CD4-positive, alpha-beta T cell treated with Interleukin-12 subunit alpha and Interleukin-12 subunit beta, for 1 hour (primary cell): ENCODE measurements at places on chromosomes 4 and X.

GRCh38 chr4:144948009-144948408 lies 150.0 kb downstream of the ANAPC10 start:
- no peak for DNase-seq

DNA sequence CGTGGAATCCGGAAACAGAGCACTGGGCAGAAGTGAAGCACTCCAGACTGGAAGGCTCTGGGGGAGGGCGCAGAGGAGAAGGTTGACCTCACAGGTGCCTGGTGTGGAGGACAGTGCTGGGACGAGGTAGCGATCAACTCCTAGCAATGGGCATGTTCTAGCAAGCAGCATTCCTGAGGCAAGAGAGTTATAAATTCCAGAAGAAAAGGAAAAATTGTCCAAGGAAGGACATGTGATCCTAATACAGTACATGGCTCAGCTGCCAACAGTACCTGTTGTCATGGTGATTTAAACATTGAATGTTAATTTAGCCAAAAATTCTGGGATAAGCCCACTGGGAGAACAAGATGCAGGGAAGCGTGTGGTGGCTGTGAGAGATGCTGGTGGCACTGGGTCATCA lies 8.2 kb downstream of the ARHGAP4 start:
- no peak for DNase-seq

GRCh38 chrX:49276671-49277534 lies 7.3 kb downstream of the PPP1R3F start:
- DNase-seq: no peak

GRCh38 chr4:8338351-8338961 lies 68.9 kb downstream of the HTRA3 start:
- DNase-seq: no peak

GRCh38 chr4:58734030-58734674 lies 1624.0 kb upstream of the IGFBP7 start:
- no peak for DNase-seq

DNA sequence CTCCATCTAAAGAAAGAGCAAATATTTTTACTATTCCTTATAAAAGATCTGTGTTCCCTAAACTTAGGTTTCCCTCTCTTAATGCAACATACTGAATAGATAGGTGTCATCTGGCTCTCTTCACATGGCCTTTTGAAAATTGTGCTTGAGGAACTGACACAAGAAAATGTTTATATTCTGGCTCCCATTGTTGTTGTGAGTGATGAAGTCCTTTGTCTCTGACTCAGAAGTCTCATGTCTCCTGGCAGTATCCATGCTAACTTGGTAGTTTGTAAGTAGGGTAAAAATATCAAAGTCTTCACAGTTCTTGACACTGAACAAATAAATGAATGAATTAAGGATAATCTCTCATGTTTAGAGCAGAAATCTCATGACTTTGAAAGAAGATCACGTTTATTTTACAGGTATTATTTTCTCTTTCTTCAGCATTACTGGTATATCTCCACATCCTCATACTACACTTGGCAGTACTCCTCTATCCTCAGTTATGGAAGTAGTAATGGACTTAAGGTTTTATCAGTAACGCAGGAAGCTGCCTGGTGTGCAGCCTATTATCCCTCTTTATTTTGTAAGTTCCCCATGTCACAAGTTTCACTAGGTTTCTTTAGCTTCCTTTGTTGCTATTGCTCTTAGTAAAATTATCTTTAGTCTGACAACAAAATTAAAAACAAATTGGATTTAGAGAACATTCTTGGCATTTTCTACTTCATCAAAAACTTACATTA lies 14.2 kb upstream of the PABPC4L start:
- no peak for DNase-seq
